Activated T-helper 1 cell treated with anti-CD3 and anti-CD28 coated beads, Interleukin-2, amount 50 U/mL, for 16 hours (primary cell): ENCODE measurements at places on chromosomes 16 and 17.

DNA sequence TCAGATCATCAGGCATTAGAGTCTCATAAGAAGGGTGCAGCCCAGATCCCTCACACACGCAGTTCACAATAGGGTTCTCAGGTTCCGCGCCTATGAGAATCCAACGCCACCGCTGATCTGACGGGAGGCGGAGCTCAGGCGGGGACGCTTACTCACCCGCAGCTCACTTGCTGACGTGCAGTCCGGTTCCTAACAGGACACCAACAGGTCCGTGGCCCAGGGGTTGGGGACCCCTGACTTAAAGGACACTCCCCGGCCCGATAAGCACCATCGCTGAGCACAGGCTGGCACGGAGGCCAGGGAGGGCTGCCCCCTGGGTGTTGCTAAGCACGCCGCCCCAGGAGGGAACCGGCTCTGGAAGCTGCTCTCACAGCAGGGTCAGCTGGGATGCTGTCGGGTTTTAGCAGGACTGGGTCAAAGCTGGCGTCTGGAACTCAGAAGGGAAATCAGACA is 30.1 kb upstream of the BAHCC1 start:
- no peak for DNase-seq

- DNase-seq = no peak
Measured at GRCh38 chr16:25586826-25587225, 104.9 kb upstream of the HS3ST4 start.

DNA sequence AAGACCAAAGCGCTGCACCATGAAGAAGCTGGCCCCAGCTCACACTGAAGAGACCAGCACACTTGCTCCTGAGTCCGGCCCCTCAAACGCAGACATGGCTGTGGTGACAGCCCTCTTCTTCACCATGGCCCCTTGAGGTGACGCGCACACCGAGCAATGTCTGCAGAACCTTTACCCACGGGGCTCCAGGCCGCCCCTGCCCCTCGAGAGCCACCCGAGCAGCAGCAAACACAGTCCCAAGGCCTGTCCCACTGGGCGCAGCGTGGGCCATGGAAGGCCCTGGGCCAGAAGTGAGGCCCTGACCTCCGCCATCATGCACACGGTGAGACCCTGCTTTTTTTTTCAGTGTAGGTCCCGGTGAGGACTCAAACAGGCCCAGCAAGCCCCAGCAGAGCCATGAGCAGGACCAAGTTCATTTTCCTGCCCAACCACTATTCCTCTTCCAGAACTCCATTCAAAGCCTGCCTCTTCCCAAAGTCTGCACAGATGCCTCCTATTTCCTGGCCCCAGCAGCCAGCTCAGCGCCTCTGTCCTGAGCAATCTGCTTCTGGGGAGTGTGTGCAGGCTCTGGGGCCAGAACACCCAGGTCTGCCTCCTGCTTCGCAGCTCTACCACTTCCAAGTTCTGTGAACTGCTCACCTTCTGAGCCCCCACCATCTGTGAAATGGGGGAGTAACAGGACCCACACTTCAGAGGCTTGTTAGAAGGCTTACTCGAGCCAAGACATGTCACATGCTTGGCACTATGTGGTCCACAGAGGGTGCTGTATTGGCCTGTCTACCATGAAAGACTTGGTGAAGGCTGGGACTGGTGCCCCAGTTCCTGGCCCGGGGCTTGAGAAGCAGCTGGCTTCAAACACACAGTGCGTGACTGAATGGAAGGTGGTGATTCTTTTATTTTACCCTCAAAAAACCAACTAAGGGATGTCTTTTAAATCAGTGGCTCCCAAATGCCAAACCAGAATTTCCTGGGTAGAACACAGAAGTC is 35.7 kb upstream of the GSG1L start:
- no peak for DNase-seq

- no peak for DNase-seq
Measured at GRCh38 chr16:30746638-30747175, 1.5 kb upstream of the PHKG2 start.

DNA sequence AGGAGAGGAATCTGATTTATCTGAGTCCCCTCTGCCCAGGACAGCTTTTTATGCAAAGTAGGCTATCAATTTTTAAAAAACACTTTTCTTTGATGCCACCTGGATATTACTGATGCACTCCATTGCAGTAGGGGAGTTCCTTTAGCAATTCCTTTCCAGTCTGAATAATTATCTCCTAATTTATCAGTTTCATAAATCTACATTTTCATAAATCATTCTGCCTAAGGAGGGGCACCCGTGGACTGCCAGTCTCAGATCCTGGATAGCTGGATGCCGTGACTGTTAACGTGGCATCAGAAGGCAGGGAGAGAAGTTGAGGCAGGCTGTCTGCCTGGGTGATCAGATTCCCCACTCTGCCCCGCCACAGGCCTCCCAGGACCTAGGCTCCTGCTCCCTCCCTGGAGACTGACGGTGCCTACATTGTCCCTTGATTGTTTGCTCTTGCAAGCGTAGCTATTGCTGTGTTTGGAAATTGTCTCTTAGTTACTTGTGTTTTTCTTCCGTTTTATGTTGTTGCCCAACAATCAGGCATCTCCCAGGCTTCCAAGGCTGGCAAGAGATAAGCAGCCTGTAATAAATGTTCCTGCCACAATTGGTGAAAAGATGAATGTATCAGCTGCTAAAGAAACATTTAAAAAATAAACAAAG is 75.2 kb downstream of the KATNIP start:
- no peak for DNase-seq
